Activated T-helper 9 cell treated with anti-CD3 and anti-CD28 coated beads, Interleukin-2, amount 50 U/mL, for 16 hours (primary cell): ENCODE measurements at places on chromosomes 11 and 22.

- no peak for DNase-seq
These were observed 291.8 kb downstream of the SBF2 start for GRCh38 chr11:10002221-10002620.

DNA sequence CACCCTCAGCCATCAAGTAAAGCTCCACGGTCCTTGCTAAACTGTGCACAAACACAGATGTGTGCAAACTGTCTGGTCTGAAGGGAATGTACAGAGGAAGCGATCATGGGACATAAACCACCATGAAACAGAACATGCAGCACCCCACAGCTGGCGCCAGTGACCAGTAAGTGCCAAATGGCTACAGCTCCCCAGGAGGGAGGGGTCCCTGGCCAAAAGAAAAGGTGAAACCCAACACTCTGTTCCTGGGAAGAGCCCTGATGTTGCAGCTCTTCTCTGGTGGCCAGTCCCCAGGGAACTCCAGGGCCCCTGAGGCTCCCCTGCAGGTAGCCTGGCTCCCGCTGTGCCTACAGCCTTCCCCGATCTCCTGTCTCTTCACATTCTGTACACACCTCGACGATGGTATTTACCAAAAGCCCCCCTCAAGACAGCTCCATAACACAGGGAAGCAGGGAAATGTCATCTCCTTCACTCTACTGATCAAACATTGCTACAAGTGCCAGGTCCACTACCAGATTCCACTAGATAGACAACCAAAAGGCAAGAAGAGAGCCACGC lies 2.9 kb downstream of the DGCR6L start:
- no peak for DNase-seq

- no peak for DNase-seq
These were observed 55.9 kb downstream of the CERK start for GRCh38 chr22:46682011-46682731.

DNA sequence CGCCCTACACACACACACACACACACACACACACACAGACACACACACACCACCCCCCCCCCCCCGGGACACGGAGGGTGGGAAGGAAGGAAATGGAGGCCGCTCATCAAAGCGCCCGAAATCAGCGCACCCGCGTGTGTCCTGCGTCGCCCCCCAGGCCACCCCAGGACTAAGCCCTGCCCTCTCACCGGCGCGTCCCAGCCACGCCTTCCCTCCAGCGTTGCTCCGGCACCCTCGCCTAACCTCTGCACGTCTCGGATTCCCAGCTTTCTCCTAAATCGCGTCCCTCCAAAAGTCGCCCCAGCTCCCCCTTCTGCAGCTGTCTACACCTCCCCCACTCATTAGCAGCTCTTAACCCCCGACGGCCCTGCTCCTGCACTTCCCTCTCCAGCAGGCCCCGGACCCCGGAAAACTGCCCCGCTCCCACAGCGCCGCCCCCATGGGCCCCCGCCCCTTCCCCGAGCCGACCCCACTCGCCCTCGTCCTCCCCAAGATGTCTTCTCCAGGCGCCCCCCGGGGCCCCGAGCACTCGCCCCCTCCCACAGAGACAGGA lies 557 bp downstream of the PACSIN2 start:
- DNase-seq: peak; percentile 15

- no peak for DNase-seq
These were observed 324.8 kb downstream of the MN1 start for GRCh38 chr22:27476729-27477128.
